Dorsolateral prefrontal cortex (tissue), 122 donors: ENCODE measurements at places on chromosomes 13 and 19.

GRCh38 chr13:104855581-104855980 lies 1679.9 kb downstream of the EFNB2 start:
- DNase-seq: no peak

DNA sequence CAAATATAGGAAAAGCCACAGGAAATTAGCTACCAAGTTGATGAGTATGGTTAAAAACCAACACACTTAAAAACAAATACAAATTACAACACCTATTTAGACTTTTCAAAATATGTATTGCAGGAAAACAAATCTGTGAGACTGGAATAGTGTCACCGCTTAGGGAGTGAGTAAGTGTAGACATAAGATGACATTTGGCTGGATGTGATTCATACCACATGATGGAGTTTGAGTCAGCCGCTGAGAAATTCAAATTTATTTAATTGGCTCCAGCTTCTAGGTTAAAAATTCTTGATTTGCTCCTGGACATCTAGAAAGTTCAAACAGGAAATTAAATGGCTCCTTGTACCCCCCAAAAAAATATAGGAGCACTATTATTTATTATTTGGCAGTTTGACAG lies 531.7 kb downstream of the SLITRK1 start:
- no peak for DNase-seq

DNA sequence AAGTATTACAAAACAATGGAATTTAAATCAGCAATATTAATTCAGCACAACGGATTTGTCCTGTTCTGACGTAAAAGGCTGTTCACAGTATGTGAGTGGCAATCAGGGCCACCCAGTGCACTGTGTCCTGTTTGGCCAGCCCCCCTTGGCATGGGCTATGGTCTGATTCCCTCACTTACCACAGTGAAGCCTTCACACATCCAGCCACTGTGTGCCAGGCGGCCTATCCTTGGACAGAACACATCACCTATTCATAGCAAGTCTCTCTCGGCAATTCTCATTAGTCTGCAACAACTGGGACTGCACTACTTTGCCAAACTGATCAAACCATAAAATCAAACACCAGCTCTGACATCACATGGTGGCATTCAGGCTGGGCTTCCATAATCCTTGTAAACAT lies 221.5 kb upstream of the TSHZ3 start:
- DNase-seq: no peak

DNA sequence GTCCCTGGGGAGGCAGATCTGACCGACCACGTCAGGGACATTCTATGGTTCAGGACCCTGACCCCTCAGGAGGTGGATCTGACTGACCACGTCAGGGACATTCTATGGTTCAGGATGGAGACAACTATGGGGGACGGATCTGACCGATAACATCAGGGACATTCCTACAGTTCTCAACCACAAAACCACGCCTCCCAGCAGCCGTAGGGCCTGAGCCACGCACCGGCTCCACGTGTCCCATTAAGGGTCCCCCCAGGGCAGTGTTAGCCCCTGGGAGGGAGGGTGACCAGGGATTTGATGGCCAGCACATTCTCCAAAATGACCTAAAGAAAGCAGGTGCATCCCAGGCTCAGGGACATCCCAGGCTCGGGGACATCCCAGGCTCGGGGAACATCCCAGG lies 49.0 kb upstream of the C13orf46 start:
- DNase-seq: no peak

DNA sequence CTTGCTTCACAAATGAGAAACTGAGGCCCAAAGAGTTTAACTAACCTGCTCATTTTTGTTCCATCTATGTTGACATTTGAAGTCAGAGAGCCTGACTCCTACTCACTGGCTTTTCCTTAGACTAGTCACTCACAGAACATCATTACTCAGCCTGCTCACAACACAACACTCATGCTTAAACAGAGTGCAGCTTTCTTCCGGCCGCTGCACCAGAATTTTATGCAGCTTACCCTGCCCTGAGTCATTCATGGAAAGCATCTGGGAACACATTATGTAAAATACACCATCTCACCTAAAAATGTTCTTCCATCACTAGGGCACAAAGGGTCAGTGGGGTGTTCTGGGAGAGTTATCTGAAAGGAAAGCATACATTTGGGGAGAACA lies 303.4 kb downstream of the SPRY2 start:
- peak; percentile 50 for DNase-seq

GRCh38 chr13:44575741-44576350 lies at the start of gene TSC22D1:
Gene TSC22D1, minus strand, starts transcription at chr13:44576330. Its CDS starts 256 bp downstream, at chr13:44576074.
- peak; percentile 61 for DNase-seq

DNA sequence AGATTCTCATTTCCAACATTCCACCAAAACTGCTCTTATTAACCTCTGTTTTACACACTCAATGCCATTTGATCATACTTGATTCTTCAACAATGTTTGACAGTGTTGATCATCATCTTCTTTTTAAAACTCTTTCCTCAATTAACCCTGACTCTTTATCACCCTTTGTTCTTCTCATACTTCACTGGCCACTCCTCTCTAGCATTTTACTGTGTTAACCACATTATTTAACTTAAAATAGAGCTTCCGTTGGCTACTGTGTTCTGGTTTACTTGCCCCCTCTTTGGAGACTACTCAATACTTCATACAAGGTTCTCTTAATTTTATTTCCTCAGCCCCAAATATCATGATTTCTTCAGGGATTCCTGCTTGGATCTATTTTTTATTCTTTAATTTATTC lies 121.1 kb upstream of the SPRY2 start:
- no peak for DNase-seq

- no peak for DNase-seq
Measured at GRCh38 chr13:51260154-51260553, 38.0 kb downstream of the FAM124A start.

- no peak for DNase-seq
Measured at GRCh38 chr19:1310853-1311180, 25.1 kb downstream of the EFNA2 start.

DNA sequence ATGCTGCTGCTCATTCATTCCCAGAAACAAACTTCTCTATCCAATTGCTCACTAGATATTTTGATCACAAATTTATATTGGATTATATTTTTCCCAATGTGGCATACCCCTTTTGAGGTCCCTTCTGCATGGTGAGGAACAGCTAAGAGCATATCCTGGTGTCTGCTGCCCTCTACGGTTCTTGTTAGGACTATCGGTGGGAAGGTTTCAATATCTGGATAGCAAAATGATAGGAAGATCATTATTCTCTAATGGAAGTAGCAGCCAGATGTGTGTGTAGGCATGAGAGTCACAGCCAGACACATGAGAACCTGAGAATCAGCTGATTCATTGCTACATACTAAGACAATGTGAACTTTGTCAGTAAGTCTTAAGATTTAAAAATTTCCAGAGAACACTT lies 1422.4 kb upstream of the MIR17HG start:
- DNase-seq: no peak
